Uterus (tissue), 4 donors: ENCODE measurements at places on chromosomes 12 and 14. TPM values are rescaled to one million over a fixed set of nuclear protein-coding genes. Genes with fewer than 3 reads are reported as not detected.
A peak's percentile ranks its signal among the peaks of the same experiment; 100 is the strongest.

DNA sequence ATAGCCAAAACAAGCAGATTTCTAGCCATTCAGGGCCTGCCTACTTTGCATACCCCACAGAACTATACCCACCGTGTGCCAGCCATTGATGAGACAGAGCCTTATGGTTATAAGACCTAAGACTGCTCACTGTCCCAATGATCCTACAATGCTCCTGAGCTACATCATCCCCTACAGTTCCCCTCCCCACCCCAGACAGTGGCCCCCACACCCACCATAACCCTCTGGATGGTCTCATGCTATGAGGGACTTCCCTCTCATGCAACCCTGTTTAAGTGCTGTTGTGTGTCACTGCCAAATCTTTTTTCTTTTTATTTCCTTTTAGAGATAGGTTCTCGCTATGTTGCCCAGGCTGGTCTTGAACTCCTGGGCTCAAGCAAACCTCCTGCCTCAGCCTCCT is 75.9 kb downstream of the CHST11 start:
- DNase-seq: no peak

Gene ADGRD1
- 33.6 TPM for total RNA-seq

Gene NXPH4
- total RNA-seq: 6.3 TPM

- no peak for DNase-seq
Measured at GRCh38 chr12:9925705-9926393, 6.3 kb downstream of the CLEC2A start.

DNA sequence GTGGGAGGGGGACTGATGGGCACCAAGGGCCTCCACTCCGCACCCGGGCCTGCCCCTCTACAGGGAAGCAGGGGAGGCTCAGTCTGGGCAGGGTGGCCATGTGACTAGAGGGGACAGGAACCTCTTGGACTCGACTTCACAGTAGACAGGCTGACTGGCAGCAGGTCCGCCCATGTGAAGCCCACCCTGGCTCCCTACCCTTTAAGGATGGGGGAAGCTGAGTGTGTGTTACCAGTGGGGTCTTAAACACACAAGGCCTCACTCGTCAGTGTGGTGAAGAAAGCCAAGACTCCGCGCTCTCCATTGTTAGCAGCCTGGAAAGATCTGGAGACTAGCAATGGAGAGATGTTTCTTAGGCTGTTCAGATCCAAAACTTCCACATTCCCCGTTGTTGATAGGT is 52.4 kb downstream of the ANAPC7 start:
- DNase-seq: no peak

DNA sequence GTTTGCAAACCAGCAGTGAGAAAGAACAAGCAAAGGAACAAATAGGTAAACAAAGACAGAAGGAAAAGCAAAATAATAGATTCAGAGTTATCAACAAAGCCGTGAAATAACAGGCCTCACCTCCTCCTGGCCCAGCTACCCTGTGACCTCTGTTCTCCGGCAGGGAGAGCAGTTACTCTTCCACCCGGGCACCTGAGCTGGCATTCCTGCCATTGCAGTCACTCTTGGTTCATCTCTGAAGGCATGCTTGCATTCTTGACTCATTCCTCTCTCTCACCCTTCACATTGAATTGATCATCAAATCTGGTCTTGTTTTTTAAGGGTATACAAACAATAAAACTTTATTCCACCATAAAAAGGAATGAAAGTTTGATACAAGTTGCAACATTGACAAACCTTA is 95.1 kb downstream of the TTC8 start:
- no peak for DNase-seq

DNA sequence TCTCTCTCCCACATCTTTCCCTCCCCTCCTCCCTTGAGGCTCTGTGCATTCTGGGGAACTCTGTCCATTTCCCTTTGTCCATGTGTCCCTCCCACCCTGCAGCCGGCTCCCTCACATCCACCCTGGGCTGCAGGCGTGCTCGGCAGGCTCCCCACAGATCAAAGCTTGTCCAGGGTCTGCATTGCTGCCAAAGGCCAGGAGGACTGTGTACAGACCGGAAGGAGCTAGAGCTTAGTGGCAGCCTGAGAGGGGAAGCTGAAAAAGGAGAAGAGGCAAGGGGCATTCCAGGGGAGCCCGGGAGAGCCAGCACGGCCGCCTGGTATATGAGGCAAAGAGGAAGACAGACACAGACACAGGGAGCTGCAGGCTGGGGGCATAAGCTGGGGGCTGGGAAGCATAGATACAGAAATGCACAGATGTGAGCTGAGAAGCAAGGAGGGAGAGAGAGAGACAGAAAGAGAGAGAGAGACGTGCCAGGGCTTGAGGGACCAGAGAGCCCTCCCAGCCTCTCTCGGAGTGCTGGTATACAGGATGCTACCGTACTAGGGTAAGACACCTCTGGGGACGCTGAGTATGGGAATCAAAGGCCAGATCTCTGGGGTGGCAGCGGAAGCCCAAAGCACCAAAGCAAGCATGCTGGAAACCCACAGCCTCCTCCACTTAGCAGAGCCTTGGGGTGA is 3.3 kb downstream of the CD4 start:
- no peak for DNase-seq

DNA sequence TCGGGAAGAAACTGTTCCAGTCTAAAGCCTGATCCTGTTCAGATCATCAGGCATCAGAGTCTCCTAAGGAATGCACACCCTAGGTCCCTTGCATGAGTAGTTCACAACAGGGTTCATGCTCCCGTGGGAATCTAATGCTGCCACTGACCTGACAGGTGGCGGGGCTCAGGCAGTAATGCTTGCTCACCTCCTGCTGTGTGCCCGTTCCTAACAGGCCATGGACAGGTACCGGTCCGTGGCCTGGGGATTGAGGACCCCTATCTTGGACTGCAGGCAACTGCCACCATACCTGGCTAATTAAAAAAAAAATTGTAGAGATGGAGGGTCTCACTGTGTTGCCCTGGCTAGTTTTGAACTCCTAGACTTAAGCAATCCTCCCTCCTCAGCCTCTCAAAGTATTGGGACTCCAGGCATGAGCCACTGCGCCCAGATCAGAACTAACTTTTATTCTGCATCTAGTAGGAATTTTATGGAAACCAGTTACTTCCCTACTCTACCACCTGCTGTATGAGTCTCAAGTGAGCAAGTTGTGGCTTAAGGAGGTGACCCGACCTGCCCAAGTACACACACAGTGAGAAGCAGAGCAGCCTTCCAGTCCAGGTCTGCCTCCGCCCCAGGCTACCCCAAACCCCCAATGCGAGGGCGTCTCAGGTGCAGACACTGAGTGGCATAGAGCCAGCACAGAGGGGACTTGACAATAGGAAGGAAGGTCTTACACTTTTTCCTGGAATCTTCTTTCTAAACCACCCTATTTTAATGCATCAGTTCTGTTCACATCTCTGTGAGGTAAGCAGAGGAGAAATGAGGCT is 2.5 kb upstream of the PAPLN start:
- no peak for DNase-seq

- DNase-seq: no peak
Measured at GRCh38 chr12:68901145-68901544, 31.8 kb downstream of the CPM start.

GRCh38 chr12:88946372-88946997 is 366.2 kb upstream of the KITLG start:
- no peak for DNase-seq

Gene TAS2R50
- total RNA-seq: not detected

- no peak for DNase-seq
Measured at GRCh38 chr14:78157494-78158437, 12.4 kb upstream of the NRXN3 start.

GRCh38 chr12:102394200-102394599 is 86.2 kb downstream of the IGF1 start:
- no peak for DNase-seq

Gene TAS2R7
- total RNA-seq: not detected

Gene CCDC38
- total RNA-seq: not detected

GRCh38 chr14:22699801-22700564 is 55.8 kb upstream of the OR6J1 start:
- no peak for DNase-seq

DNA sequence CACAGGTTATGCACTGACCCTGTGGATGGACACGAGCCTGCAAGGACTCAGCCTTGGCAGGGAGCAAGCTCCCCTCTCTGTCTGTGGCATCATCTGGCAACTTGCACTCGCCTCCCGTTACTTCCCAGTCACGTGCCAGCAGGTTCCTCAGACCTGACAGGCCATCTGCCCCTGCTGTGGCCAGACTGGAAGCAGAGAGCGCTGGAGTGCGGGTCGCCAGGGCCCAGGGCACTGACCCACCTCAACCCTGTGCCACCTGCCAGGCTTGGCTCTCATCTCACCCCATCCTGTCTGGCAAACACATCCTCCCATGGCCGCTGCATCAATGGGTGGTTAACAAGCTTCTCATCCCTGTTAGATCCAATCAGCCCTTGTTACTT is 28.4 kb downstream of the SLC6A12 start:
- DNase-seq: no peak

Gene SYNE2
- total RNA-seq: 162 TPM

DNA sequence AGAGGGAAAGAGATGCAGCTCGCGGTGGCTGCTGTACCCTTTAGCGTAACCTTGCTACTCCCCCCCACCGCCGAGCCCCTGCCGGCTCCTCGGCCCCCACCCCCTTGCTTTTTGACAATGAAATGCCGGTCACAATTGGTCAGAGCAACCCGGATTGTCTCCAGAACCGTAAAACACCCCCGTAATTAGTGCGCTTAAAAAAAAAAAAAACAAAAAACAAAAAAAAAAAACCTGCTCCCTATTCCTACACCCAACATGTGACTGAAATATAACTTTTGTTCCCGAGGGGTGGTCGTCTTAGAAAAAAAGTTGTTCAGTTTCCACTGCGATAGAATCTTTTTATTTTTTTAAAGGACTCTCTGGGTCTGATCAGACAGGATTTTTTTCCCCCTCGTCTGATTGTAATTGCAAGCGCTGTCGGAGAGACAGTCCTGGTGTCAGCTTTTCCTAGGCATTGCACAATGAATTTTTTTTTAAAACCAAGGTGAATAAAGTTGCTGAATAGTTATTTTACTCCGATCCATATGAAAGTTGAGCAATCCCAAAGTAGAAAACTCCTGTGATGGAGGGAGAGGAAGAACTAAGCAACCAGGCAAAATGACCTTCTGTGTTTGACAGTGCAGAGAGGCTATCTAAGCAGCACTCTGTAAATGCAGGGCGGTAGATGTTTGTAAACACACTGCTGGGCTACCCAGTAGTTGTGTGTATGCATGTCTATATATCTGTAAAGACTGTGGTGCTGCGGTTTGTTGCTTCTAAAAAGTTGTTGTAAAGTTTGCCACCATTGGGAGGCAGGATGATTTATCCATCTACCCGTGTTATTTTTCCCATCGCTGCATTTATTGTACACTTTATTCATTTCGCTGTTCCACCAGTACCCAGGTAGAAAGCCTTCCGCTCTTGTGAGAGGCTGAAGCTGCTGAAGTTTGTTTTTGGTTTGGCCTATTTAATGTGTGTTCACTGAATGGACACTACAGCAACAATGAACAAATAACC is 1.1 kb downstream of the ETV6 start:
- DNase-seq: peak; percentile 47

GRCh38 chr14:59362513-59362912 is 102.7 kb downstream of the GPR135 start:
- no peak for DNase-seq

- DNase-seq: no peak
Measured at GRCh38 chr14:100017553-100017952, 47.7 kb upstream of the EVL start.

Gene RNU4-1
- under 0.01 TPM for total RNA-seq

GRCh38 chr14:63713764-63714163 is 14.1 kb downstream of the SGPP1 start:
- no peak for DNase-seq

GRCh38 chr12:57755454-57756372 is 810 bp downstream of the MARCHF9 start:
- DNase-seq: no peak

Gene SLCO1B1
- not detected for total RNA-seq

Gene OR4E2
- not detected for total RNA-seq

Gene TAS2R13
- 4.8 TPM for total RNA-seq

Gene DPY19L2
- total RNA-seq: 34.4 TPM

Gene CD163L1
- total RNA-seq: under 0.01 TPM

Gene GPR68
- not detected for total RNA-seq

- DNase-seq: no peak
Measured at GRCh38 chr12:96711364-96711763, 195.7 kb upstream of the NEDD1 start.

Gene INSM2
- not detected for total RNA-seq

DNA sequence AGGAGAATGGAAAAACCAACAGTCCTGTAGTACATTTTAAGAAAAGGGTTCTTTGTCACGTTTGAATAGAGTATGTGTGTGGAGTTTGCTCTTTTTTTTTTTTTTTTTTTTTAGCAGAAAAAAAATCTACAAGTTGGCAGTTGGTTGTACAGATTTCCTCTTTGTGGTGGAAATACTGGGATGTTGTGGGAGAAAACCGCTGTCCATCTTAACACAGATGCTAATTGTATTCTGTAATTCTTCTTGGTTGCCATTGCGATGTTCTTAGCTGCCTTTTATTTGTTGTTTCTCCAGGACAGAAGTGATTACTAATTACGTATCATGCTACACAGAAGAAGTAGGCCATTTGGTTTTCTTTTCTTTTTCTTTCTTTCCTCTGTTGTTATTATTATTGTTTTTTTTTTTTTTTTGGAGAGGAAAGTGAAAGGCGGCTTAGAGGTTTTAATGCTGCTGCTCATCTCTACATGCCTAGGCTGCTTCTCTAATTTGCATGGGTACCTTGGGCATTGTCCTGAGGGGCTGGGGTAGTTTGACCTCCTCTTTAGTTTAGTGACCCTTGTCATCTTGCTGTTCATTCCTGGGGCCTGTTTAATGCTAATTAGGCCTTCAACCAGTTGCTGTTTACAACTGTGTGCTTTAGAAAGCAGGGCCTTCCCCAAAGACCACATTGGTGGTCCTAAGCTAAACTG is 94.7 kb downstream of the TMTC2 start:
- no peak for DNase-seq

Gene ESPL1
- total RNA-seq: not detected

GRCh38 chr14:104294628-104294982 is 156.2 kb downstream of the KIF26A start:
- no peak for DNase-seq

Gene PRB2
- total RNA-seq: not detected

Gene SLC6A15
- total RNA-seq: 4.4 TPM

- DNase-seq: no peak
Measured at GRCh38 chr12:11882301-11883019, 188.3 kb upstream of the BCL2L14 start.

GRCh38 chr12:94793191-94793595 is 142.8 kb upstream of the TMCC3 start:
- no peak for DNase-seq

GRCh38 chr12:113057565-113058485 is 1.3 kb downstream of the DTX1 start:
- DNase-seq: no peak

Gene CCDC177
- not detected for total RNA-seq

- no peak for DNase-seq
Measured at GRCh38 chr12:79424109-79424721, 266.5 kb downstream of the PAWR start.

DNA sequence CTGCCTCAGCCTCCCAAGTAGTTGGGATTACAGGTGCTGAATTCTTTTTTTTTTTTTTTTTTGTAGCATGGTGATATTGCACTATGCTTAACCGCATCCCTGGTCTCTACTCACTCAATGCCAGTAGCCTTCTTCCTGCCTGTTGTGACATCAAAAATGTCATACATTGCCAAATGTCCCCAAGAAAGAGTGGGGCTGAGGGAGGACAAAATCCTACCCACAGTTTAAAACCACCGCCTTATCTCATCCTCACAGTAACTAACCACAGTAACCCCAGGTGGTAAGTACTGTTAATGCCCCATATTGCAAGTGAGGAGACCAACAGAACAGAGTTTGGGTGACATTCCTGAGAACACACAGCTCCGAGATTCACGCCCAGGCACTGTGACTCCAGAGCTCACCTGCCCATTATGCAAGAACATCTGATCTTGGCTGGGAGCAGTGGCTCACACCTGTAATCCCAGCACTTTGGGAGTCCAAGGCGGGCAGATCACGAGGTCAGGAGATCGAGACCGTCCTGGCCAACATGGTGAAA is 19.6 kb downstream of the MORN3 start:
- no peak for DNase-seq
